ENCODE measurements at places on chromosomes 7 and 10.
A peak's percentile ranks its signal among the peaks of the same experiment; 100 is the strongest.

DNA sequence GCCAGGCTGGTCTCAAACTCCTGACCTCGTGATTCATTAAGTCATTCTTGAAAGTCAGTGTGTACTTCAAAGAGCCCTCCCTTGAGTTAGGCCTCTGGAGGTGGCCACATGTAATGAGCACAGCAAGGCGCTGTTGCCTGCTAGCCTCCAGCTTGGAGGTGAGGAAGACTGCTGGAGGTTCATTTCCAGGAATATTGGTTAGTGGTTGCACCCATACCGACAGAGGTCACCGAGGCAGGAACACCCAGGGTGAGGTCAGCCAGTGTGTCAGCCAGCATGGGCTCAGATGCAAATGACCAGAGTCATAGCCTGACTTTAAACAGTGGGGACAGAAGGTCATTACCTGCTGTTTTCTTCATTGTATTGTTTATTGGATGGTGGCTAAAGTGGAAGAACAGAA, 85.0 kb downstream of the PLPP4 start:
- no peak for DNase-seq

GRCh38 chr10:14126697-14127440, 203.9 kb downstream of the FRMD4A start:
- no peak for DNase-seq

DNA sequence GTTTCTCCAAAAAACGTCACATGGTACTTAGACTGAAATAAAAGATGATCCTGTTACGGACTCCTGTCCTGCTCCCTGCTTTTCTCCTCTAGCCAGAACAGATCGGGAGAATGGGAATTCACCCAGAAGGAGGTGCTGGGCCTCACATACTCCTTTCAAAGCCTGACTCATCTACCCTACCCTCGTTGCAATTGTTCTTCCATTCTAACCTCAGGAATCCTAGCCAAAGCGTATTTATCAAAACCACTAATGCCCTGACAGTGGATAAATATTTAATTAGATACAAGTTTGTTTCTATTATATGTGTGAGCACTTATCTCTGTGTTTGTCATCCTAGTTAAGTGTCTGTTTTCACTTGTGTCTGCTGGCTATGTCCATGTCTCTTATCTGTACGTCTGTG, 21.7 kb downstream of the ZCWPW1 start:
- DNase-seq: peak; percentile 51

GRCh38 chr7:142602756-142603155, 146.5 kb upstream of the PRSS1 start:
- DNase-seq: no peak

GRCh38 chr10:78404296-78404695, 370.6 kb downstream of the RPS24 start:
- no peak for DNase-seq

DNA sequence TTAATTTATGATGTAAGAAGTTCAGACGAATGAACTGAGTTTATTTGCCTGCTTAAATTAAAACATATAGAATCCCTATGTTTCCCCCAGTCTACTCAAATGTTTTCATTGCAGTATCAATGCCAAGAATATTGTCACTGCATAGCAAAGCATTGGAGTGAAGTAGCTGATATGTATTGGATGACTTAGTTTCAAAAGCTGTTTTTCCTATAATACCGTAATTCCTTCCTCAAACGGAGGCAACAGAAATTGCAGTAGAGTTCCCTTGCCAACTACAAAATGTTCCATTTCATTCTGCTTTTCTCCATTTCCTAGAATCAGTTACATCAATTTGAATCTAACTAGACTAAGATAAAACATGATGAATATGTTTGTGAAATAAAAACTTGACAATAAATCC, 174.1 kb downstream of the CNTNAP2 start:
- no peak for DNase-seq

GRCh38 chr7:159084069-159084801, 60.4 kb downstream of the VIPR2 start:
- no peak for DNase-seq
